ENCODE measurements at places on chromosomes 6 and 20.
A peak's percentile ranks its signal among the peaks of the same experiment; 100 is the strongest.

- DNase-seq, result peak; percentile 85
Observed at GRCh38 chr6:42702200-42702599, 20.2 kb downstream of the PRPH2 start.

DNA sequence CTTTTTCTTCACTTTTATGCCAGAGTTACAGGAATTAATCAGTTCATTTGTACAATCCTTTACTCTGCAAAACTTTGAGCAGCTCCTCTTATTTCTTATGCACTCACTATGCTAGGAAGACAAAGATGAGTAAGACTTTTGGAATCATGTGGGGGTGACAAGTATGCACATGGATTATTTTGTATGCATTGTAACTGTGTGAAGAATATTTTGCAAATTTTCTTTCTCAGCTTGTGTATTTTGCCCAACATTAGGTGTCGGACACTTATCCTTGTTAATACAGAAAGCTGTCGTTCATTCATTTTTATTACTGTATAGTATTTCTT, 88.6 kb downstream of the PPP1R14C start:
- DNase-seq, result peak; percentile 52

DNA sequence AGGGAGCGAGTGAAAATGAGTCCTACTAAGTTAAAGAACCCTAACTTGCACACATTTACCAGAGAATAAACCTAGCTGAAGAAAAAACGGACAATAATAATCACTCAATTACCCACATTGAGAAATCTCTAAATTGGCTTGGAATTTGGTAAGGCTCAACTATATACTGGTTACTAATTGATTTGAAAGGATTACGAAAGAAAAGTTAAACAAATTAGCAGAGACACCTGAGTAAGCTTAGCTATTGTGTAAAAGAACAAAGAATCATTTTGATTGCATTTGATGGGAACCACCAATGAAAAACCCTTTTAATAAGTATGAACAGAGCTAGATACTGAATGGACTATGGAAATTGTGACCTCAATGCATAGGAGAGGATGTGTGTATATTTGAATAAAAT, 118.6 kb upstream of the ADGRF1 start:
- no peak for DNase-seq

DNA sequence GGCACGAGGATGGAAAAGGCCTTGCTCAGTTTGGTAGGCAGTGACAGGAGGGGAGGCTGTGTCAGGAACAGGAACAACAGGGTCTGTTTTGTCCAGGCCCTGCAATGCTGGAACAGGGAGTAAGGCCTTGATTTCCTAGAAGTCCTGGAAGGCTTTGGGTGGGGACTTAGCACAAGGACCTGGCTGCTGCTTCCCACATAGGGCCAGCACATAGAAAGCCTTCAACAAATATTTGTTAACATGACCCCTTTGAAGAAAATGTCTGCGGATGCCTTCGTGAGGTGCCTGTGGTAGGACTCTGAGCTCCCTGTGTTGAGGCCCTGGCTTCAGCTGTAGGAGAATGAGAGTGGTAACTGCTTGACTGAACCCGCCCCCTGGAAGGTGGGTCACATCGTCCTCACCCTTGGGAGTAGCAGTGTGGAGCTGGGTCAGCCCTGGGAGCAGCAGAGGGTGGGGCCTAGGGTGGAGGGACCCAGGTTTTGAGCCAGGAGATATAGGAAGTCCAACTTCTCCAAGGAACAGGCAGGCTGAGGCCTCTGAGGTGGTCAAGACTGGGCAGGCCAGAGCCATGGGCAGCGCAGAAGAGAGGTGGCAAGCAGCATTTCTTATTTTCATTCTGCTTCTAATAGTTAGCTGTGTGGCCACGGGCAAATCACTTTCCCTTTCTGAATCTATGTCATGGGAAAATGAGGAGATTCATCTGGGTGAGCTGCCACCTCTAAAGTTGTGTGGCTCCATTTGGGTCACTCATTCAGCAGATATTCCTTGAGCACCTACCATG, 50.0 kb downstream of the CNBD2 start:
- DNase-seq, result no peak

- no peak for DNase-seq
Observed at GRCh38 chr6:5089481-5090438, 4.6 kb downstream of the PPP1R3G start.

DNA sequence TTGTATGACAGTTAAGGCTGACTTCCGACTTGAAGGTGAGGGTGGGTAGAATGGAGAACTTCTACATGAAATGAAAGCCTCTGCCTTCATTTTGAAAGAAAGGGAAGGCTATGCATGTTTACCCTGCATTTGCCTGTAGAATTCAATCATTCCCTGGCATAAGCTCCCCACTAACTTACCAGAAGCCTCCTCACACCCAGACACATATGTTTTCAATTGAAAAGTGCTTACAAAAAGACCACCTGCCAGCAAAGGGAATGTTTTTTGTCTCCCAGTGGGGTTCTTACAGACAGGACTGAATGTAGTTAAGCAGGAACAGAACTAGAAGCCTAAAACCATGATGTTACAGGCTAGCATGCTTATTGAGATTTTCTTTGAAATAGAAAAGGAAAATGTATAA, 392.1 kb upstream of the HSF2 start:
- no peak for DNase-seq

DNA sequence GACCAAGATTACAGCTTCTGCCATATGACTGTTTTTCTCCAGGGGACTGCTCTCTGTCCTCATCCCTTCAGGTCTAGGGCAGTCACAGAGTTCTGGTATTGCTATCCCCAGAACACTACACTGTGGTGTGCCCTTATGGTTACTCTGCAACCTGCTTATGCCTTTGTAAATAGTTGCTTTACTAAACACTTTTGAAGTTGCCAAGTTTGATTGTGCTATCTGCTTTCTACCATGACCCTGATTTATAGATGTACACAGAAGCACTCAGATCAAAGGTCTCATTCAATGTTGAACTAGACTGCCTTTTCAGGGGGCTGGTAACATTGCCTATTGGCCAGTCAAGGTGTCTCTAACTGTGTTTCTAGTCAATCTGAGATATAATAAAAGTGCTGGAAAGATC, 794.7 kb downstream of the DHX35 start:
- DNase-seq, result no peak

- no peak for DNase-seq
Observed at GRCh38 chr6:51147756-51148155, 329.1 kb downstream of the TFAP2B start.

- no peak for DNase-seq
Observed at GRCh38 chr6:45072673-45073072, 255.5 kb upstream of the RUNX2 start.

DNA sequence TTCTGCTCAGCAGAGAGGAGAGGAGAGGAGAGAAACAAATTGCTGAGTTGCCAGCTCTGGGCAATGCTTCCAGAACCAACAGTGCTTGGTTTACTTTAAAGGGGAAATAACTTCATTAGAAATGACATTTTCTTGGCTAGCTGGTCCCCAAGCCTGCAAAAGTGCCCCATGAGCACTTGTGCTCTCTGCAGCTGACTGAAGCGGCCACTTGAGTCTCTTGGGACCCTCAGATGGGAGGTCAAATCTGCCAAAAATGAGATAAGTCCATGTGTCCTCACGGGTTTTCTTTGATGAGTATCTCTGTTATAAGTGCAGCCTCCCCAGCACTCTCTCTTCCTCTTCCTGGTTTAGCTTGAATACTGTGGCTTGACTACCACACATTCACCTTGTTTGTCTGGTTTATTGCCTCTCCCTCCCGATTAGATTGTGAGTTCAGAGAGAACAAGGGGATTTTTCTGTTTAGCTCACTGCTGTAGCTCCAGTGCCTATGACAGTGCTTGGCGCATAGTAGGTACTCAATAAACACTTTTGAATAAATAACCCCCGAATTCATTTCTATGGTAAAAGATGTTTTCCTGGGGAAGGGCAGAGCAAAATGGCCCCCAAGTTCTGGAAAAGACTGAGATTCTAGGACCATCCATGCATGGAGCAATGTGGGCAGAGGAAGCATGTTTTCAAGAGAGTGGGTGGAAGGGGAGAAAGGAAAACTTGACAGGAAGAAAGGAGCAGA, 7.0 kb upstream of the RIN2 start:
- no peak for DNase-seq

DNA sequence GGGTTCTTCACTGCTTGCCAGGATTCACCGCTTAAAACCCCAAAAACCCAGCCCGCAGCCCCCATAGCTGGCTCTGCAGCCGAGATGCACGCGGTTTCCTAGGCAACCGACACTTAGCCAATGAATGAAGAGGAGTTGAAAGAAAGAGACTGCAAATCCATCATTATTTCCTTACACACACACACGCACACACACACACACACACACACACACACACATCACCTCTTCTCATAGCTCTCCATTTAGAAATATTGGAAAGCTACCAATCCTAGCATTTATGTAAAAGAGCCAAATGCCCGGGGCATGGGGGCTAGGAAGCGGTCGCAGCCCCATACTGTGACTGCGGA, 3.4 kb upstream of the TUBB2B start:
- peak; percentile 46 for DNase-seq

DNA sequence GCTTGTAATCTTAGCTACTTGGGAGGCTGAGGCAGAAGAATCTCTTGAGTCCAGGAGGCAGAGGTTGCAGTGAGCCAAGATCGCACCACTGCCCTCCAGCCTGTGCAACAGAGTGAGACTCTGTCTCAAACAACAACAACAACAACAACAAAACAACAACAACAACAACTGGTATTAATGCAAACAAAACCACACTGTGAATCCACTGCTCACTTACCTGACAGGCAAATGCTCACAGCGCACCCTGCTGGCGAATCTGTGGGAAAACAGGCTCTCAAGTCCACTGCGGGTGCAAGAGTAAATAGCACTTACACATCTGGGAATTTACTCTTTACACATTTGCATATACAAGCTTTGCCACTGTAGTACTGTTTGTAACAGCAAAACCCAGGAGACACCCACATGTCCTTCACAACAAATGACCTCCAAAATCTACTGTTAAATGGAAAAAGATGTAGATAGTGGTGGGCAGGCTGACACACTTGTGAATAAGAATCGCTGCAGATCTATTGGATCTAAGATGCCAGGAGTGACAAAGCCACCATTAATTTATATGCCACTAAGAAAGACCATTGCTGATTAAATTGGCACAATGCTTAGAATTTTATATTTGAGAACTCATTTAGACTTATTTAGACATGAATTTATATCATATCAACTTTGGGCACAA, 29.3 kb downstream of the NSFL1C start:
- DNase-seq, result peak; percentile 75

DNA sequence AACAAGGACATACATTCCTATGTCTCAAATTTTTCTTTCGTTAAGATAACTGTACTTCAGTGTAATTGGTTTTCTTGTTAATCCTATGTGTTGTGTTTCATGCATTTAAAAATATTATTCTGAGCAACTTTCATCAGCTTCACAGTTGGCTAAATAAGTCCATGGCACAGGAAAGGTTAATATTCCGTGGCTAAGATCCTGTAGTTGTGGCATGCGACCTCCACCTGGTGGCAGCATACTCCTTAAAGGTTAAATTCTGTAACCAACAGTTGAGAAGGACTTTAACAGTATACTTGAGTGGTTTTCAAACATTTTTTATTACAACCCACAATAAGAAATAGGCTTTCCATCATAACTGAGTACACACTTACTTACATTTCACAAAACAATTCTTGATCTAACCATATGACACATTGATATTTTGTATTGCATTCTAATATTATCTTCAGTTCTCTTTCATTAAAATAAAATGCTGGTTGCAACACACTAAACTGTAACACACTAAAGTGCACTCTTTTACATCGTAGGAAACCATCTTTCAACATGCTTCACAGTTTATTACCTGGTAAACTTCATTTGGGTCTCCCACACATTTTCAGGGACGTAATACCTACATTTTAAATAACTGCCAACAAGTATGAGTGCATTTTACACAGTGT, 118.3 kb downstream of the SLX4IP start:
- peak; percentile 69 for DNase-seq

All from EL (cell line).